Fibroblast of the conjunctiva (primary cell): ENCODE measurements at places on chromosomes 5 and 9.

DNA sequence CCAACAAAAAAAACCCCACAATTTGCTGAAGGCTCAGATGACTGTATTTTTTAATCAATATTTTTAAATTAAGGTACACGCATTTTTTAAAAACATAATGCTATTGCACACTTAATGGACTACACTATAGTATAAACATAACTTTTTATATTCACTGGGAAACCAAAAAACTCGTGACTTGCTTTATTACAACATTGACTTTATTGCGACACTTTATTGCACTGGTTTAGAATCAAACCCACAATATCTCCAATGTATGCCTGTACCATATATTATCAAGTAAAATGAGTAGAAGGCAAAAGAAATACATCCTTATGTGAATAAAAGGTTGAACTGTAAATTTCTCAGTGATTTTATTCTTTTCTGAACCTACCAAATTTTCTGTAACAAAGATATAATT lies 53.7 kb downstream of the RICTOR start:
- DNase-seq: no peak

GRCh38 chr5:131525805-131526204 lies 109.2 kb downstream of the RAPGEF6 start:
- no peak for DNase-seq

DNA sequence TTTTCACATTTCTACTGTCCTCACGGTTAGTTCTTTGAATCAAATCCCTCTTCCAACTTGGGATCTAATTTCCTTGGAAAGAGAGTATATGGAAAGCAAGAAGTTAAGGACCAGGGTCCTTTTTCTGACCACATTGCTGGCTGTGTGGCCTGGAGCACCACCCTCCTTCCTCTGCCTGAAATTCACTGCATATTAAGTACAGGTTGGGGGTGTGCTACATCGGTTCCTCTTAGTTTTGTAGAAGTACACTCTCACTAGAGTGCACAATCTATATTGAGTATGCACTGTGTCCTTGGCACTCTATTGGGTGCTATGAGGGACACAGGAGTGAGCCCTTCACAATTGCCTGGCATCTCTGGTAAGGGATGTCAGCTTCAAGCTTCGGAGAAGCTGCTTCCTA lies 53.8 kb upstream of the KLF9 start:
- DNase-seq: no peak

DNA sequence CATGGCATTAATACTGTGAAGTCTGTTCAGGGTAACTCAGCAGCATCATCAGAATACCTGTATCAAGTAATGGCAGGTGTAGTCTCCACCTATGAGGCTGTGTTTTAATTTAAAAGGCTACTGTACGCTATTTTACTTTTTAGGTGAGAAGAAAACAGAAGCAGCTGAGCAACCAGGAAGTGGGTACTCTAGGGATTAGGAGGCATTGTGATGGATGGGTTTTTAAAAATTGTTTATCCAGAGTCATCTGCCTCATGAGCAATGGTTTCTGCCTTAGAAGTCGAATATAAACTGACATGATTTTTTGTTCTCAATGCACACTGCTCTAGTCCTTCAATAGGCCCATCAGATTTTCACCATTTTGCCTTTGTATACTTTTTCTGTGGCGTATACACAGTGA lies 42.6 kb downstream of the PSIP1 start:
- no peak for DNase-seq

- no peak for DNase-seq
These were observed 1768.9 kb upstream of the CDH9 start for GRCh38 chr5:28807195-28807729.

- DNase-seq: no peak
These were observed 293.2 kb upstream of the WWC1 start for GRCh38 chr5:167998148-167998767.

GRCh38 chr9:138049779-138050471 lies 172.3 kb downstream of the CACNA1B start:
- DNase-seq: no peak

- DNase-seq: no peak
These were observed 1714.1 kb downstream of the EFNA5 start for GRCh38 chr5:105956456-105957196.

- no peak for DNase-seq
These were observed 602 bp downstream of the RPL37 start for GRCh38 chr5:40834391-40834848.

DNA sequence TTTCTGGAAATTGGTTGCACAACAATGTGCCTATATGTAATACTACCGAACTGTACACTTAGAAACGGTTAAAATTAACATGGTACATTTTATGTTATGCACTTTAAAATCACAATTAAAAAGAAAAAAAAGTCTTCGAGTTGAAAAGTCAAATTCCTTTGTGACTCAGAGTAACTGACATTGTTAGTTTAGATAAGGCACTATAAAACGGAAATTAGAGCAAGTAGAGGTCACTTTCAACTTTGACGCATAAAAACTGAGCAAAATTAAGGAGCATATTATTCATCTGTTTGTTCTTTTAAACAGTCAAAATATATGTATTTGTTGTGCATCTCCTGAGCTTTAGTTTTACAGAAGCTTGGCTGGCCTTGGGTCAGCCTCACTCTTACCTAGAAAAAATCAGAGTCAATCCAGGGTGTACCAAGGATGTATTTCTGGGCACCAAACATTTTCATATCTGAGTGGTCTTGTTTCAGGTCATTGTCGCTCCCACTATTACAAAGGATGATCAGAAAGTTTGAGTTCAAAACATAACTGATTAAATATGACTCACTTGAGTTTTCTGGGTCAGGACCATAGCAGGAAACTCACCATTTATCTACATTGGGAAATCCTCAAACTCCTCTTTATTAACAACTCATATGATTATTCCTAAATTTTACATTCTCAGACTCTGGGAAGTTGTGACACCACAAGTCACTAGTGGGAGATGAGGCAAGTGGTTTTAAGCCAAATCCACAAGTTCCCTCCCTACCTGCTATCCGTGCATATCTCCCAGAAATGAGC lies 160.6 kb downstream of the CCDC192 start:
- no peak for DNase-seq

GRCh38 chr9:107559494-107560086 lies 70.0 kb upstream of the KLF4 start:
- no peak for DNase-seq

- no peak for DNase-seq
These were observed 1894.7 kb downstream of the MAT2B start for GRCh38 chr5:165400086-165400485.

DNA sequence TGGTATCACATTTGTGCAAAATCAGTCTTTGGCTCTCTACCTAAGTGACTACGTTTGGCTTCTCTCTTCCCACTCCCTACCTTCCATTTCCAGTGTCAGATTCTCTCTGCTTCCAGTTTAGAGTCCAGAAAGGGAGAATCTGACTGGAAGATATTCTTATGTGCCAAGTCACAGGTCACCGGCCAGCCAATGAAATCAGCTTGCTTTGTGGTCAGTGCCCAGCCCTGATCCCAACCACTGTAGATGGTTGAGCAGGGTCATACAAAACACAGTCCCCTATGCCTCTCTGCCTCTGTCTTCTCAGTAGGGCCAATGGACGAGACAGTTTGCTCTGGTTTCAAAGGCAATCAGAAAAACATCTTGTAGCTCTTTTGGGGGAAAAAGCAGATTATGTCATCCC lies 15.6 kb upstream of the EPB41L4B start:
- no peak for DNase-seq

GRCh38 chr5:141135030-141135717 lies at the start of gene PCDHB5:
Gene PCDHB5 (plus strand): TSS chr5:141135206. CDS start chr5:141135435, 229 bp downstream.
- no peak for DNase-seq

DNA sequence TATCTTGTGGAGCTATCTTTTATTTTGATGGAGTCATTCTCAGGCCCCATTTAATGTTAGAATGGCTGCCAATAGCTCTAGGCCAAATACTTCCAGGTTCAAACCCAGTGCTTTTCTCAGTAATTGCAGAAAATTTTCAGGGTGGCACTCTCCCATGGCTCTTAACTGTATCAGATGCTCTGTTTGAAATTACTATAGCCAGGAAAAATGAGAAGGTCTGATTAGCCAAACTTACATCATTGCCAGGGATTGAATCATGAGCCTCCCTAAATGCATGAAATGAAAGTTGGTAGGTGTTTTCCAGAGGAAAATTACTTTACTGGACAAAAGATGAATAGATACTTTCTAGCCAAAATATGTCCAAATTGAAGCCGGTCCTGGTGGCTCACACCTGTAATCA lies 404.8 kb downstream of the MAT2B start:
- DNase-seq: no peak

- no peak for DNase-seq
These were observed 116.9 kb upstream of the CCNH start for GRCh38 chr5:87529486-87530076.

- no peak for DNase-seq
These were observed 5.7 kb downstream of the NFIB start for GRCh38 chr9:14307989-14308852.

GRCh38 chr9:20419533-20419932 lies 202.8 kb downstream of the MLLT3 start:
- no peak for DNase-seq

GRCh38 chr5:65955746-65956145 lies 29.4 kb downstream of the ERBIN start:
- DNase-seq: no peak

- DNase-seq: no peak
These were observed 94.7 kb upstream of the OSMR start for GRCh38 chr5:38751103-38751502.

- no peak for DNase-seq
These were observed 1.1 kb downstream of the ICE1 start for GRCh38 chr5:5423586-5423985.

DNA sequence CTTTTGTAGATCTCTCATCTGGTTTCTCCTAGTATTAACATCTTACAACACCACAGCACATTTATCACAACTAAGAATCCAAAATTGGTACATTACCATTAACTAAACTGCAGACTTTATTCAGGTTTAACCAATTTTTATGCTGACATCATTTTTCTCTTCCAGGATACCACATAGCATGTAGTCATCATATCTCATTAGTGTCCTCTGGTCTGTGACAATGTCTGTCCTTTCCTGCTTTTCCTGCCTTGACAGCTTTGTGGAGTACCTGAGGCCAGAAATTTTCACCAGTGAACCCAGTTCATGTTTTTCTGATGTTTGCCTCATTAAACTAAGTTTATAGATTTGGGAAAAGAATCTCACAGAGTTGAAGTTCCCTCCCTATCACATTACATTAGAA lies 294.7 kb upstream of the TNC start:
- no peak for DNase-seq

GRCh38 chr5:128084228-128085167 lies 932 bp downstream of the SLC12A2 start:
- no peak for DNase-seq

DNA sequence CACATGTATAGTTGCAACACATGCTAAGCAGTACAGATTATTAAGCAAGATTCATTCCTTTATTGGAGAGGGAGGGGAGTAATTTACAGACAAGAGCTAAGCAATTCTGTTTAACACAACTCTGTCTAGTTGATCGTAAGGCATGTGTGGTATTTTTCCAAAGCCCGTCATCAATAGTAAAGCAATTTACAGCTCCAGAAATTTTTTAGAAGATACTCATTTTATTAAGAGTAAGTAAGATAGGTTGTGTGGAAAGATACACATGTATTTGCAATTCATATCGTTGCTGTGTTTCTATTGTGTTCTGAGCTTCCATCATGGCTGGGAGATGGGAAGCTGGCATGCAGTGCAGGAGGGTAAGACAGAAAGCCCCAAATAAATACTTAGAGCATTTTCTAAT lies 289.2 kb upstream of the TMEM161B start:
- no peak for DNase-seq

GRCh38 chr5:177361418-177362291 lies 3.9 kb downstream of the RGS14 start:
- DNase-seq: no peak

DNA sequence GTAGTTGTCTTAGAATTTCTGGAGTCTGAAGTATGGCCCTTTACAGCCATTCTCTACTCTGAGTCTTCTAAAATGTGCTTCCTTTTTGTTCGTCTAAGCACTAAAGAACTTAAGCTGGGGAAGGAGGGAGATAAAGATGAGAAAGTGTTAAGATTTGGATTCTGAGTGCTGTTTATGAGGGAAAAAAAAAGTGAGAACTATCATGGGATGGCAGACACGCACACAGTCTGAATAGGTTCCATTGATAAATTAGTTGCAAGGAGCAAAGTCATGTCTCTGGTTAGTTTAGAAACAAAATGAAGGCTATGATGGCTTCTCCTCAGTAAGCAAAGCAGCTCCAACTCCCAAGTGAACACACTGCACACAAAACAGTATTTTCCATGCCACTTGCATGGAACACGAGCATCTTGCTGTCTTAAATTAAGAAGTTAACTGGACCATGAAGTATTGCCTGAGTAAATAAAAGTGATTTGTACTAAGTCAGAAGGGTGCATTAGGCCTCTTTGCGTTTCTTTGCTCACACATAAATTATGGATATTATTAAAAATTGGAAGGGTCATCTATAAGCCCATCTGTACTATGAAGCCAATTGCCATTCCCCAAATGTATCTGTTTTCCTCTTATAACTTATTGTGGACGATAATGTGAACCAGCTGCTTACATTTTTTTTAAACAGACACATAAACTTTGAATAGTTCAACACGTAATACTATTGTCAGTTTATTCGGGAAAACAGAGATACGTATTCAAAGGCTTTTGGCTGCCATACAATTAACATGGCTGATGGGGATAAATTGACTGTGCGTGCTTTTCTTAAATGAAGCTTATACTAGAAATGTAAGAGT lies 199.3 kb downstream of the SGCD start:
- DNase-seq: no peak

DNA sequence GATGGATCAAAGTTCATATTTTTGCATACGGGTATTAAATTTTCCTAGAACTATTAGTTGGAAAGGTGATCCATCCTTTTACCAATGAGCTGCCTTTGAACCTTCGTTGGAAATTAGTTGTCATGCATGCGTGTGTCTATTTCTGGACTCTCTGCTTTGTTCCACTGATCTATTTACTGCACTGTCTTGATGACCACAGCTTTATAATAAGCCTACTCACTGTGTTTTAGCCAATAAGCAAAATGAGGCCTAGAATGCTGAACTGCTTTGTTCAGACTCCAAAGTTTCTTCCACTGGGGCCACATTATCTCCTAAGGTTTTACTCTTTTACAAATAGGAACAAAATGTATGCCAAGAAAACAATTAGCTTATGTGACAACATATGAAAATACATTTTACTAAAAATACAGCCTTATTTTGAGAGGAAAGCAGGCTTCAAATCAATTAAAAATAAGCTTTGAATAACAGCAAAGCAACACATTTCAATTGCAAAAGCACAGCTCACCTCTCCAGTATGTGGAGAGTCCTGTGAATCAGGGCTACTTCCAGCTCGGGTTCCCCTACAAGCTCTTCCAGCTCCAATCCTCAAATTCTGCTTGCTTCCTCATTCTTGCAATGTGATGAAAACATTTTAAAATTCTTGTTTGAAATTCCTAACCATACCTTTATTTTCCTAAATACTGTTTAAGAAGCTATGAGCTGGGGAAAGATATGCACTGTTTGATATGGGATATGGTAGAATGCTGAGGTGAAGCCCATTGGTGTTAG lies 72.0 kb downstream of the RETREG1 start:
- no peak for DNase-seq

DNA sequence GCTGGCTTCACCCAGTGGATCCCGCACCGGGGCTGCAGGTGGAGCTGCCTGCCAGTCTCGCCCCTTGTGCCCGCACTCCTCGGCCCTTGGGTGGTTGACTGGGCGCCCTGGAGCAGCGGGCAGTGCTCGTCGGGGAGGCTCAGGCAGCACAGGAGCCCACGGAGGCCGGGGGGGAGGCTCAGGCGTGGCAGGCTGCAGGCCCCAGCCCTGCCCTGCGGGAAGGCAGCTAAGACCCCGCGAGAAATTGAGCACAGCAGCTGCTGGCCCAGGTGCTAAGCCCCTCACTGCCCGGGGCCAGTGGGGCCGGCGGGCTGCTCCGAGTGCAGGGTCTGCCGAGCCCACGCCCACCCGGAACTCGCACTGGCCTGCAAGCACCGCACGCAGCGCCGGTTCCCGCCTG lies 3.7 kb upstream of the ADAMTS6 start:
- DNase-seq: no peak
